ENCODE measurements at places on chromosomes 6 and 20.

DNA sequence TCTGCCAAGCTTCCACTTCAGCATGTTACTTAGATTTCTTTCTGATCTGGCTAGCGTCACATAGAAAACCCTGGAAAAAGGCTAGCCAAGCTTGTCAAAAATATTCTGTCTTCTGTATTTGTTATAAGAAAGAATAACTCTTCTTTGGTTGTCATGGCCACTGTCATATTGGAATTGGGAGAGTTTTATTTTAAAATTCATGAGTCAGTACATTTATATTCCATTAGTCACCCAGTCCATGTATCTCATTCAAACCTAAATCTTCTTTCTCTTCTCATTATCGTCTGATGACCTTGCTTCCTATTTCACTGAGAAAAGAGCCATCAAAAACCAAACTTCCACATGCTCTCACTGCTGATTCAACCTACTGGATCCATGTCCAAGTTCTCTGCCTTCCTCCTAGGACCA is 65.7 kb downstream of the EPM2A start:
- no peak for DNase-seq

DNA sequence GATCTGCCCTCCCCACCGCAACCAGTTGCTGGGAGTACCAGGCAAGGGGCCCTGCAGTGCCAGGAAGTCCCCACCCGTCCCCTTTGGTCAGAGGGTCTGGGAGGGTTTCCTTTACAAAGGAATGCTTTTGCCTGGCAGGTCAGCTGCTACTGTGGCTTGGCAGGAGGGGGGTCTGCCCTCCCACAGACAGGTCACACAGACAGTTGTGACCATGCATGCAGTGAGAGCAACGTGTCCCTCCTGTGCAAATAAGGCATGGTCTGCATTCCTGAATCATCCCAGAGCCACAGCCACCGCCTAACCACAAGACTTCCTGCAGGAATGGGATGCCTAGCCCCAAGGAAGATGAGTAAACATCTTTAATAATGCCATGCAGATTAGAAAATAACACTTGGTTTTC is 439 bp upstream of the F13A1 start:
- DNase-seq: no peak

DNA sequence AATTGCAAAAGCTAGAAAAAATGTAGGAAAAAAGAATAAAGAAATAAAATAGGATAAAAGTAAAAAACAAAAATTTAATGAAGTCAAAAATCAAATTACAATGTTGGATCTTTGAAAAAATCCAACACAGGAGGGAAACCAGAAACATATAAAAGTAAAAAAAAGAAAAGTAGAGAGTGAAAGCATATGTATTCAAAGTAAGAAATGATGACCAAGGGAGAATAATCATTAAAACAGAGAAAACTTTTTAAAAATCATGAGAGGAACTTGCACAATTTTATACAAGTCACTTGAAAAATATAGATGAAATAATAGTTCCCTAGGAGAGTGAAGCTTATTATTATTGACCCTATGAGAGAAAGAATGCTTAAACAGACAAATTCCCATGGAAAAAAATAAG is 138.2 kb downstream of the COL21A1 start:
- DNase-seq: no peak

DNA sequence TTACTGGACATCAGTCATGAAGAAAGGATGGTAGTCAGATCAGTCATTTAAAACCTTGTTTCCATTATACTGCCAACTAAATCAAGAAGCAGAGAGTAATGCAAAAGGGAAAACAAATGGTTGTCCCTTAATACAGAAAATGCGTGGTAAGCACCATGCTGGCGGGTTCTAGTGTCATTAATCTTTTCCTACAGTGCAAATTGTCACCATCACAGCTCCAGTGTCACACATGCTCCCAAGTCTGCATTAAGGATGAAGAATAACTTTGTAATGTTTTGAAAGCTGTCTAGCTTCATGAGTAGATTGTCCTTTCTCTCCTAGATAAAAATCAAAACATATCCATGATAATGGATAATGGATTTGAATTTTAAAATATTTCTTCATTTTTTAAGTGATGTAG is 735.6 kb downstream of the EPHA7 start:
- no peak for DNase-seq

- no peak for DNase-seq
Measured at GRCh38 chr6:106411643-106412200, 51.2 kb downstream of the CRYBG1 start.

- no peak for DNase-seq
Measured at GRCh38 chr6:22958677-22959076, 389.3 kb downstream of the HDGFL1 start.

DNA sequence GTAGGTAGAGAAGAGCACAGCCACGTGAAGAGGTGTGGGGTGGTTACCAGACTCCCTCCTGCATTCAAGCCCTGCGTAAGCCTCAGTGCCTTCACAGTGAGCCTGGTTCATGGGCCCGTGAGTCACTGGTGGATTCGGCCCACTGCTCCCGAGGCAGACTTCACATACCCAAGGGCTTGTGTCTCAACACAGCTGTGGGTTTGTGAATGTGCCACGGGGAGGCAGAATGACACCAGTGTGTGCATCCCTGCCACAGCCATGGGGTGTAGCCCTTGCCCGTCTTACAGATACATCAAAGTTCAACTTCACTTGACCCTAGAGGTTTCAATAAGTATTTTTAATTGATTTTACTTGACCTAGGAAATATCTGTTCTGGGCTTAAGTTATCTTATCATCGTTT is 108.5 kb downstream of the MAP3K4 start:
- no peak for DNase-seq
